ENCODE measurements at places on chromosomes 6 and 20.

- DNase-seq = no peak
Observed at GRCh38 chr20:33026072-33026778, 5.2 kb upstream of the BPIFB6 start.

- DNase-seq = no peak
Observed at GRCh38 chr6:17835784-17836183, 129.1 kb upstream of the NUP153 start.

DNA sequence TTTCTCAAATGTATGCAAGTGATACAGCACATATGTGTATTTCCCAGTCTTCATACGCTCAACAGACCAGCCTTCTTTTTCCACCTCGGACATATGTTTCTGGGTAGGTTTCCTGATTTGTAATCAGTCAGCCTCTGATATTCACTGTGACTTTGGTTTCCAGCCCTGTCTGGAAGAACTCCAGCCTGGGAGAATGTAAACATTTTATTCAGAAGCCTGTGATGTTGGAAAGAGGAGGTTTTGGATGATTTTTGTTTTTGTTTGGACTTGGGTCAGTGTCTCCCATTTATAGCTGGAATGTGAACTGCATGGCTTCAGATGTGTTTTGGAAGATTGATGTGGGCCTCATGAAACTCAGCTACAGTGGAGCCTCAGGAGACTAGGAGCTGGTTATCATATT is 172.2 kb upstream of the CENPW start:
- DNase-seq = no peak

DNA sequence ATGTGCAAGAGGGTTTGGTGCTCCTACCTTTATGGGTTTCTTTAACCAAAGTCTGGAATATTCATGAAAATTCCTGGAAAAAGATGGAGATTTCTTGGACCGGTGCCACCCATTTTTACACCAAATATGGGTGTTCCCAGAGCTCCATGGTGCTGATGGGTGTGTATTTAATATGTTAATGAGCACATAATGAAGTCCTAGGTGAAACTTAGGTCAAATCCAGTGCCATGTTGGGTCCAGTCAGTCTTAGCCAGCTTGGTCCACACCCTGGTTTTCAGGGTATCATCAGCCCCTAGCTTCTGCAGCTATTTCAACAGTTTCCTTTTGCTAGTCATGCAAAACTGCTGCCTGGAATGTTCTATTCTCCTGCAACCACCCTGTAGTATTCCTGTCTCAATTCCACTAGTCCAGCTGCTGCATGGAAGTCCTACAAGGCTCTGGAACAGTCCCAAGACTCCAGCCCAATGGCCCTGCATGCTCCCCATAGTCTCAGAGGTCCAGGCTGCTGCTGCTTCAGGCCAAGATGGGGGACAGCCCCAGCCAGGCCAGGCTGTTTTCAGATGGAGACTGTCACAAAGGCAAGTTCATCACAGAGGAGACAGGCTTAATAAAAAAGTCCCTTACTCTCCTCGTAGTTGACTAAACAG is 31.8 kb downstream of the CST9L start:
- no peak for DNase-seq

DNA sequence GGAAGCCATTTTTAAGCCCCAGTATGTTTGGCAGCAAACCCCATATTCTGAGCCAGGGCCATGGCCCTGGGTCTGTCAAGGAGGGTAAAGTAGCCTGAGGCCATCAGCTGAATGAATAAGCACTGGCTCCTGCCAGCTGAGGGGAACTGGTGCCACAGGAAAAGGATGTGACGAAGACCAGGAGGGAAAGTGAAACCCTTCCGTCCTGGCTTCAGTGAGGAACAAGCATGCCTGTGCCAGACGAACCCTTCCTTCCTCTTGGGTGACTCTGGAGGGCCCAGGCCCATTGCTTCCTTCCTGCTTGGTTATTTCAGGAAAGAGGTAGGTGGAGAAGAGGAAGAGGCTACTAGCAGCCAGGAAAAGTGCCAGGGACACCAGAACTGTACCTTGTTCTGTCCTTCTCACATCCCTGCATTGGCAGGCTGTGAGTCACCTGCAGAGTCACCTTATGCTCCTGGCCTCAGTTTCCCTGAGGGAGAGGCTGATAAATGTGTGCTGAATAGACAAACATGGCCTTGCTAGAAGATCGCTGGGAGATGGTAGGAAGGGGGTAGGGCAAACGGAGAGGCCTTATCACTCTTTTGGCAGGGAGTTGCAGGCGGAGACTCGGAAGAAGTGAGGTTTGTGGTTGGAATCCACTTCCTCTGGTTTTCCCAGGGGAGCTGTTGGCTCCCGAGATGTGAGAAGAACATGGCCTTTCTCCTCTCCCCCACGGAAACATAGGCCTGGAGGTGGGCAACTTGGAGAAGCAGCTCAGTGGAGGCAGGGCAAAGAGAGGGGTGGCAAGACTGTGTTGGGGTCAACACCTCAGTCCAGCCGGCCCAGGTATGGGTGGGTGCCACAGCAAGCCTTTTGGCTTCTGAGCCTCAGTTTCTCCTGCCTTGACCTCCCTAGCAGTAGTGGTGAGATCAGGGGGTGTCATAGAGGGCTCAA is 37.4 kb downstream of the COX4I2 start:
- DNase-seq = no peak

GRCh38 chr6:120681204-120681603 is 653.1 kb downstream of the TBC1D32 start:
- no peak for DNase-seq

- DNase-seq = no peak
Observed at GRCh38 chr6:132587424-132587823, 2.1 kb downstream of the TAAR5 start.

DNA sequence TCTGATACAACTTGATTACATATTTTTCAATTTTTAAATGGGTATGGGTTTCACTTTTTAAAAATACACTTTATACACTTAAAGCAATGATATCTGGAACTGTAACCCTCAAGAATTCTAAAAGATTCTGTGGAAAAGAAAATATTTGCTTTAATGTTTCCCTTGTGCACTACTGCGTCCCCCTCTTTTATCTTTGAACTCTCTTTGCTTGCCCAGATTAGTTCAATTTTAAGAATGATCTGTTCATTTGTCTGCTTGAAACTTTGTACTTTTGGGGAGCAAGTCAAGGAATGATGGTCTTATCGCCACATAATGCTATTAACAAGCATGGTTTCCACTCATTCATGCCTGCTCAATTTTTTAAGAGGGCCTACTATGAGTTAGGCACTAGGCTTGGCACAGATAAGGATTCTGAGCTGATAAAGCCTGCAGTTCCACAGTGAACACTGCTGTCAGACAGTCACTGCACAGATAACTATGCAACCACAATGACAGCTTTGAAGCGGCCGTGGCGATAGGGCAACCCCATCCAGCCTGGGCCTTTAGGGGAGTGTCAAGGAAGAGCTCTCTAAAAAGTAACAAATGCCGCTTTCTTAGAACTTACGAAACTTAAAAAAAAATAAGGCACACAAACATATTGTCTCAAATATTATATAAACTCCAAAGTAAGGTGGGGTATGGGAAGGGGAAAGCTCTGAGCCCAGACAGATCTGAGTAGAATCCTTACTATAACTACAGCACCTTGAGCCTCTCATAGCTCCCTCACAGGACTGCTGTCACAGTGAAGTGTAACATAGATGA is 29.7 kb downstream of the FYN start:
- DNase-seq = no peak

DNA sequence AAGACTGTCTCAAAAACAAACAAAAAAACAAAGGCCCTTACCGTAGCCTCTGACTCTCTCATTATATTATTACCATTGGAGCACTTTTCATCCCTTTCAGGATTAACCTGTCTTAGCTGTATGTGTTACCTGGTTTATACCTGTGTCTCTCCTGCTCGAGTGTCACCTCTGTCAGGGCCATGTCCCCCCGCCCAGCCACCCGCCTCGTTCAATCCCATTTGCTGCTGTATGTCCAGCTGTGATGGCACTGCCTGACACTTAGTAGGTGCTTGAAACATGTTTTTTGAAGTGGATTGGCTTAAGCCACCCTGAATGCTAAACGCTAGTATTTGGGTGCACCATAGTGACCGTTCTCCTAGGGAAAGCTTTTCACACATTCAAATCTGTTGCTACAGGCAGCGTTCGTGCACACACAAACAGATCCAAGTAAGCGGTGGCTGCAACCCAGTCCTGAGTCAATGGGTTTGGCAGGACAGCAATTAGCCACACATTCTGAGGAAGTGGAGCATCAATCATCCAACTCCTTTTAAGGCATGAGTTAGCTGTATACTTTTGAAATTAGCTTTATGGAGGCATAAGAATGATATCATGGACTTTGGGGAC is 98.9 kb upstream of the ZNF217 start:
- no peak for DNase-seq

Data from HTR-8/SVneo (cell line).